Naive thymus-derived CD4-positive, alpha-beta T cell (primary cell): ENCODE measurements at places on chromosomes 16 and 17. TPM values are rescaled to one million over a fixed set of nuclear protein-coding genes. Genes with fewer than 3 reads are reported as not detected.

Gene MPP3
- not detected for total RNA-seq

Gene TBKBP1
- 13.3 TPM for total RNA-seq

Gene XYLT1
- total RNA-seq: 48.6 TPM

GRCh38 chr16:85982563-85982939 lies 83.6 kb downstream of the IRF8 start:
- no peak for DNase-seq

DNA sequence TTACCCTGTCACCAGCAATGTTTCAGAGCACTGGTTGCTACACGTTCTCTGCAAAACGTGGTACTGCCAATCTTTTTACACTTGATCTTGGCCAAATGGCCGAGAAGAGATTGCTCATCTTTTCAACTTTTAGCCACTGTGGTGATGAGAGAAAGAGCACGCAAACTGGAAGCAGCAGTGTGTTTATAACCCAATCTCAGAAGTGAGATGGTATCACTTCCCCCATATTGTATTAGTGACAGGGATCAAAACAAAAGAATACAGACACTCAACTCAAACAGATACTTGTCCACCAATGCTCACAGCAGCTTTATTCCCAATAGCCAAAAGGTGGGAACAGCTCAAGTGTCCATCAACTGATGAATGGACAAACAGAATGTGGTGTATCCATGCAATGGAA lies 72.1 kb upstream of the FA2H start:
- DNase-seq: no peak

DNA sequence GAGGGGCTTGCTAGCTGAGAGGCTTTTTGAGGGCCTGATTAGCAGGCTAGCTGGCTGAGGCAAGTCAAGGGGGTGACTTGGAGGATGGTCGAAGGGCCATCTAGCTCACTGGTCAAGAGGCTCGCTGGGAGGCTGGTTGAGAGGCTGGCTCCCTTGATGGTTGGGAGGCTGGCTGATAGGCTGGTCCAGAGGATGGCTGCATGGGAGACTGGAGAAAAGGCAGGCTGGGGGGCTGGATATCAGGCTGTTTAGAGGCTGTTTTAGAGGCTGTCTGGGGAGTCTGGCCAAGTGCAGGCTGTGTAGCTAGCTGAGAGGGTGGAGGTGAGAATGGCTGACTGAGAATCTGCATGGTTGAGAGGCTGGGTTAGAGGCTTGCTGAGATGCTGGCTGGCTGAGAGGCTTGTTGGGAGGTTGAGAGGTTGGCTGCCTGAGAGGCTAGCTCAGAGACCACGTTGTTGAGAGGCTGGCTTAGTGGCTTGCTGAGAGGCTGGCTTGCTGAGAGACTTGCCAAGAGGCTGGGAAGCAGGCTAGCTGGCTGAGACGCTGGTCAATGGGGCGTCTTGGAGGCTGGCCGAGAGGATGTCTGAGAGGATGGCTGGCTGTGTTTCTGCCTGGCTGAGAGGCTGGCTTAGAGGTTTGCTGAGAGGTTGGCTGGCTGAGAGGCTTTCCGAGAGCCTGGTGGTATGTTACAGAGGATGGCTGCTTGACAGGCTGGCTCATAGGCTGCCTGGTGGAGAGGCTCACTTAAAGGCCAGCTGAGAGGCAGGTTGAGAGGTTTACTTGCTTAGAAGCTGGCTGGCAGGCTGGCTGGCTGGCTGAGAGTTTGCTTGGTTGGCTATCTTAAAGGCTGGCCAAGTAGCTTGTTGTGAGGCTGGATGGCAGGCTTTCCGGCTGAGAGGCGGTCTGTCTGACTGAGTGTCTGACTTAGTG lies 36.6 kb upstream of the ACSM2B start:
- DNase-seq: no peak
